ENCODE measurements at places on chromosomes 11 and 22.
A peak's percentile ranks its signal among the peaks of the same experiment; 100 is the strongest.

- DNase-seq = no peak
Observed at GRCh38 chr11:131109790-131110189, 193.5 kb upstream of the SNX19 start.

- no peak for DNase-seq
Observed at GRCh38 chr11:120977266-120978137, 46.4 kb upstream of the TBCEL start.

DNA sequence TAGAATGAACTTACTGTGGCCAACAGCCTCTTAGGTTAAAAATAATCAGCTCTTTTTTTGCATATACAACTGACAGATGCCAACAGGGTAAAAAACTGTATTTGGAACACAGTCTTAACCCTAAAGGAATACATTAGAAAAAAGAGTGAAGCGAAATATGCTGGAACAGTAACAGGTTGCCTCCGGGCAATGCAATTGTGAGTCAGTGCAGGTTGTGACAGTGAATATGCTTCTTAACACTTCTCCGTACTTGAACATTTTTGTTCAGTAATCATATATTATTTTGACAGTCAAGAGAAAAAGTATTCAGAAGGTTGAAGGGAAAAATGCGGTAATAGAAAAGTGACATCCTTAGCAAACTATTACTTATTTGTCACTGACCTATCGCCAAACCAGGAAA lies 98.5 kb downstream of the DBX1 start:
- DNase-seq = no peak

GRCh38 chr22:27687984-27688545 lies 113.5 kb downstream of the MN1 start:
- DNase-seq = no peak

DNA sequence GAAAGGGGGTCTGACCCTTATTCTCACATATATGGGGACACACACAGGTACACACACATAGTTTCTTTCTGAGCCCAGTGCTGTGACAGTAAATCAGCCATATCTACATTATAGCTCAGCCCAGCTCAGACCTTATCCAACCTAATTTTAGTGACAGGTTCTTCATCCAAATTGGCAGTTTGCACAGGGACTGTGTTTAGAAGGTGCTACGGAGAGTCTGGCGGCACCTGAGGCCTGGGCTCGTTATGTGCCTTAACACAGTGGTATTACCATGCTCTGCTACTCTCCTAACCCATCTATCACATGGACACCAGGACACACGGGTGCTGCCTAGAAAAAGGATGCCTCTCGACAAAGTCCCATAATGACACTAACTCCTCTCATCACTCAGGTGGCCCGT lies 109.3 kb downstream of the GALNT18 start:
- DNase-seq = no peak

DNA sequence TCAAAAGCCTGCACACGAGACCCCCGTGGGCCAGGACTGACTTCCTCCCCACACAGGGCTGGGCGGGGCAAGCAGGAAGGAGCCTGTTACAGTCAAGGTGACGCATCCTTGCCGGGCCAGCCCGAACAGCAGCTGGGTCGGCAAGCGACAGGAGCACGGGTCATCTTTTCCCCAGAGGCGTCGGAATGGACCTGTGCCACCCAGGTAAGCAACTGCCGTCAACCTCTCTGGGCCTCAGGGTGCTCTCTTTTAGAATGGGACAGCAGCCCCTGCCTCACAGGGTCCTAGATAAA lies at the start of gene CYTH4:
Gene CYTH4 (plus strand): TSS at position 124 of the 293 bp plus-strand sequence. CDS start 62 bp downstream, at position 186.
- DNase-seq = peak; percentile 68

GRCh38 chr11:1641096-1641495 lies 11.5 kb downstream of the KRTAP5-5 start:
- no peak for DNase-seq

DNA sequence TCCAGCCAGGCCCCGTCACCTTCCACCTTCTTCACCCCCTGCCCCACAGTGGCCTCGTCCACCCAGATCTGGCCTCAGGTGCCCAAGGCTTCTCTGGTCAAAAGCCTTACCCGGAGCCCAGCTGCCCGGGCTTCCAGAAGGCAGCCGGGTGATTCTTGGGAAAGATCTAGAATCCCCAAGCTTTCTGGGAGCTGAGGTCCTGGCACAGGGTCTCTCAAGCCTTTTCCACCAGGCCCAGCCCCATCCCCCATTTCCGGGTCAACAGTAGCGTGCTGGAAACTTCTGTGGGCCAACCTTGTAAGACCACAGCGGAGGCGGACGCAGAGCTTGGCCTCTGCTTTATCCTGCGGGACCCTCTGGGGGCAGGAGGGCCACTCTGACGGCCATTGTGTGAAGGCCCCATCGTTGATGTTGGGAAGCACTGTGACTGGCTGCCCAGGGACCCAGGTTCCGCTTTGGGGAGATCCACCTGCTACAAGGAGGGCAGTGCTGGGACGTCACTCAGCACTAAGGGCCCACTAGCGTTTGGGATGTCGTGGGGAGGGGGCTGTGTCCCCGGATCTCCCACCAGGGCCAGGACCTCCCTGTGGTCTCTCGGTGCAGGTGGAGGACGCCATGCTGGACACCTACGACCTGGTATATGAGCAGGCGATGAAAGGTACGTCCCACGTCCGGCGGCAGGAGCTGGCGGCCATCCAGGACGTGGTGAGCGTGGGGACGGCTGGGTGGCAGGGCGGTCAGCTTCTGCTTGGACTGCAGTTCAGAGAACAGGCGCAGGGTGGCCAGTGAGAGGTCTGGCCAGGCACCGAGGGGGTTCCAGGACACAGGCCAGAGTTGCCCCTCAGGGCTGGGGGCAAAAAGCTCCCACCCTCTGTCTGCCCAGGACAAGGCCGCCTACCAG lies 11.5 kb downstream of the TSPAN32 start:
- DNase-seq = no peak

GRCh38 chr22:44723801-44724200 lies 21.8 kb downstream of the PRR5 start:
- DNase-seq = no peak

GRCh38 chr11:15313862-15314261 lies 199.1 kb downstream of the INSC start:
- no peak for DNase-seq

DNA sequence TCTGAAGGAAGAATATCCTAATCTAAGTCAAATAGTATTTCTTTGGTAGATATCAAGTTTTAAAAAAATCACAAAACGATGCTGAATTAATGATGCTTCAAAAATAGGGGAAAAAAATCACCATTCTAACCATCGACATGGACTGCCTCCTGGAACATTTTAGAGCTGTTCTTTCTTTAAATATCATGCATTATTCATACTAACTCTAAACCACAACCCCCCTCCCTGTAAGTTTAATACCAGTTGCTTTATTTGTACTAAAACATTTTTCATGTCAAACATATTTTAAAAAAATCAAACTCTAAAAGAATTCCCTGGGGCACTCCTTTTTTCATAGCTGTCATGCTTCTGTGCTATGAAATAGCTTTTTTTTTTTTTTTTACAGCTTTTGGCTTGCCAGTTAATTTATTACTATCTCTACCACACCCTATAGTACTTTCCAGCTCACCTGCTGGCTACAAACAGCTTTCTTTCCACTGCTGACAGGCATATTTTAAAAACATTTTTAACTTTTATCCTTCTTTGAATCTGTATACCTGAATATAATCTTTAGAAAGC lies 256.9 kb downstream of the SOX6 start:
- no peak for DNase-seq

DNA sequence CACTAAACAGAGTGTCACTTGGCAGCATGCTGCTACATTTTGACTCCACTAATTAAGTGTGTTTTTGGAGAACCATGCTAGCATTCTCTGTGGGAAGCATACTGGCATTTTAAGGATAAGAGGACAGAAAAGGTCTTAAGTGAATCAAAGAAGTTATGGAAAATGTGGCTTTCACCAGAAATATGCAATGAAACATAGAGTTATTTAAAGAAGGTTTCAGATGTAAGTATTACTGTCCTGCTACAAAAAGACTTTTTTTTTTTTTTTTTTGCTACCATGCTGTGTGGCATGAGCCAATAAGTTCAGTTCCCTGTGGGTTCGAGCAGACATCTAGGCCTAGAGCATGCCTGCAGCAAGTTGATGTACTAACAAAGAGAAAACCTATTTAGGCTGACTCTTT lies 187.6 kb downstream of the MSANTD4 start:
- no peak for DNase-seq
